ENCODE measurements at places on chromosomes 2 and 18. TPM values are rescaled to one million over a fixed set of nuclear protein-coding genes. Genes with fewer than 3 reads are reported as not detected.

The FBLN7 gene
- 9.9 TPM for total RNA-seq

The SERPINB12 gene
- not detected for total RNA-seq

The TIMM21 gene
- total RNA-seq, result 19.8 TPM

The SCLY gene
- total RNA-seq, result 11.5 TPM

The LRP2 gene
- total RNA-seq, result under 0.01 TPM
